ENCODE measurements at places on chromosomes 6 and 20.

DNA sequence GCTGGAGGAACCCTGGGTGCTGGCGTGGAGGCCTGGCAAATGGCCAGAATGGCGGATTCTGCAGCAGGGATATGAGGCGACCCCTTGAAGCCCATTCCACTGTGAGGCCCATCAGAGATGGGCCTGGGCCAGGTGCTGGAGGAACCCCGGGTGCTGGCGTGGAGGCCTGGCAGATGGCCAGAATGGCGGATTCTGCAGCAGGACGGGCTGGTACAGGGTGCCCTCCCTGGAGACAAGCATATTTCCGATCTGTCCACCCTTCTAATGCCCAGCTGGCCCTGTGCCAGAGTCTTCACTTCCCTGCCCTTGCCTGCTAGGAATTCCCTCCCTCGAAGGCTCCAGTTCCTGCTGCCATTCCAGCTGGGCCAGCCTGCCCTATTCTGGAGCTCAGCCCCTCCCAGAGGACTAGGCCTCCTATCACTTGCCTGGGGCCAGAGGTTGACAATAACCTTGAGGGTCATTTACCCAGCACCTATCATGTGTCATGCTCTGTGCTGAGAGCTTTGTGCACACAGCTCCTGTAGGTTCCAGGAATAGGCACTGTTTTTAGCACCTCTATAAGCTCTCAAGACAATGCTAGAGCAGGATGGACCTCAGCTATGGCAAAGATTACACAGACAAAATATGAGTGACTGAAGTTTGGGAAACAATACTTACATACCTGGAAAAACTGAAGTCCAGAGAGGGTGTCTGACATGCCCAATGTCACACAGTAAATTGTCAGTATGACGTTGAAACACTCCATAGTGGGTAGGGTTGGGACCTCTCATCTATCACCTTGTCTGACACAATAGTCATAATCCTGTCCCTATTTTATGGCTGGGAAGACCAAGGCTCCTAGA, 21.4 kb downstream of the SUN5 start:
- DNase-seq, result no peak

DNA sequence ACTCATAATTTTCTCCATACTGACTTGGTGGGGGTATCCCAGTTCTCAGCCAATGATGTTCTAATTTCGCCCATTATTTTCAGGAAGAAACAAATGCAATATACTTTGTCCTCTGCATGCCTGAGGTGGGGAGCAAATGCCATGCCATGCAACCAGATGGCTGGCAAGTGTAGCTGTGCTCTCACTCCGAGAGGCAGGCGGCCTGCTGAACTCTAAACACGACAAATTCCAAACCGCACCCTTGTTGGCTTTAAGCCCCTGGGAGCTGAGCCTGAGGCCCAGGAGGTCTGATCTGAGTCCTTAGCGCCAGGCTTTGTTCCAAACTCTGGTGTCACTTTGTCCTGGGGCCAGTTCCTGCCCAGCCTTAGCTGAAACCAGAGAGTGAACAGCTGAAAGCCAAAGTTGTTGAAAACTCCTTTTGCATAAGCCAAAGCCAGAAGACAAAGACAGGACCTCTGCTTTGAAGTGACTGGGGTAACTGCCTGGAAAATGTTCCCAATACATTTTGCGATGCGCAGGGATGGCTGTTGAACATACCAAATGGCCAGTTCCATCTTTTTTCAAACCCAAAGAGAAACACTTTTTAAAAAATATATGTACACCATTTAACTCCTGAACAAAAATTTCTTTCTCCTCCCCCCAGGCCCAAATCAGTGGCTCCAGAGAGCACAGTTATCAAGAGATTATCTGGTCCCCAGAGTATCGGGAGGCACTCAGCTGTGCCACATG, 46.2 kb downstream of the TTI1 start:
- peak; percentile 92 for DNase-seq

GRCh38 chr6:66662721-66663507, 955.9 kb upstream of the EYS start:
- no peak for DNase-seq

DNA sequence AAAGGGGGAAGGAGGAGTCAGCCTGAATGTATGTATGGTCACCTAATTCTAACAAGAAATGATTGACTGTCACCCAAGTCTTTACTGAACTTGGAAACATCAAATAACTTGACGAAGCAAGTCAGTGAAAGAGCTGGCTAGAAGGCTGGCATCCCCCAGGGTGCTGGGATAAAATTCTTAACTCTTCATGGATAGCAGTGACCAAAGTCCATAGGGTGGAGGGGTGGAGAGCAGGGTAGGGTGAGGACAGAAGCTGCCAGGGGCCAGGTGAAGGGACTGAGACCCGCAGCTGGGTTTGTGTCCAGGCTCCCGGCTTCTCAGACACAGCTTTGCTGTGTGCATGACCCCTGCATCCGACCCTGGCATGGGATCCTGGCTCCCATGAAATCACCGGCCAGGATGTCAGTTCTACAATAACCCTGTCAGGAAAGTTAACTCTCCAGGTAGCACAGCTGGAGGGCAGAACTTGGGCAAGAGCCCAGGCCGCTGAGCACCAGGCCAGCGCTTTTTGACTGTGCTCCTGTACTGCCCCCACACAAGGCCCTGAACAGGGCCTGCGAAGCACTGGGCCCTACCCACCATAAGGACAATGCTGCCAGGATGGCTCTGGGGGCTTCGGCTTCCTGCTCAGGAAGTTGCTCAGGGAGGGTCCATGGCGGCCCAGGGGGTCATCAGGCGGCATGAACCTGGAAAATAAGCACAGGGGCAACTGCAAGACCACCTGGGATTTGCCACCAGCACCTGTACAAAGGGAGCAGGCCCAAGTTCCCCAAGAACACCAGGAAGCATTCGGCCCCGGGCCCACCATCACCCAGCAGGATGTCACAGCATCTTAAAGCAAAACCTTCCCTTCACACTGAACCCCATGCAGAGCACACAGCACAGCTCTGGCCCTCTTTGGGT, 32.5 kb downstream of the ZC3H12D start:
- peak; percentile 59 for DNase-seq

- no peak for DNase-seq
Observed at GRCh38 chr20:36307412-36308325, 1.5 kb downstream of the DLGAP4 start.

- no peak for DNase-seq
Observed at GRCh38 chr6:130420911-130421310, 55.1 kb downstream of the TMEM200A start.

DNA sequence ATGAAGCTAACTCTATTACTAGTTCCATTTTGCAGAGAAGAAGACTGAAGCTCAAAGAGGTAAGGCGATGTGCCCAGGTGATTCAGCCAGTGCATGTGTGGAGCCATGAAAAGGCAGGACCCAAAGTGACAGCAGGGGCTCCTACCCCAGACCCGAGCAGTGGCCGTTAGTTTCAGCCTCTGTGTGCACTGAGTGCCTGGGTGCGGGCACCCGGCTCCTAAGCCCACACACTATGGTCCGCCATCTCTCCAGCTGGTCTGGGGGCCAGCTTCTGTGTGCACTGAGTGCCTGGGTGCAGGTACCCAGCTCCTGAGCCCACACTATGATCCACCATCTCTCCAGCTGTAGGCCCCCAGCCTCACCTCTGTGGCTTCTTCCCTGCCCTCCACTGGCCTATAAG, 123.5 kb upstream of the CST7 start:
- no peak for DNase-seq

- DNase-seq, result no peak
Observed at GRCh38 chr20:3734111-3734843, 1.8 kb downstream of the HSPA12B start.

DNA sequence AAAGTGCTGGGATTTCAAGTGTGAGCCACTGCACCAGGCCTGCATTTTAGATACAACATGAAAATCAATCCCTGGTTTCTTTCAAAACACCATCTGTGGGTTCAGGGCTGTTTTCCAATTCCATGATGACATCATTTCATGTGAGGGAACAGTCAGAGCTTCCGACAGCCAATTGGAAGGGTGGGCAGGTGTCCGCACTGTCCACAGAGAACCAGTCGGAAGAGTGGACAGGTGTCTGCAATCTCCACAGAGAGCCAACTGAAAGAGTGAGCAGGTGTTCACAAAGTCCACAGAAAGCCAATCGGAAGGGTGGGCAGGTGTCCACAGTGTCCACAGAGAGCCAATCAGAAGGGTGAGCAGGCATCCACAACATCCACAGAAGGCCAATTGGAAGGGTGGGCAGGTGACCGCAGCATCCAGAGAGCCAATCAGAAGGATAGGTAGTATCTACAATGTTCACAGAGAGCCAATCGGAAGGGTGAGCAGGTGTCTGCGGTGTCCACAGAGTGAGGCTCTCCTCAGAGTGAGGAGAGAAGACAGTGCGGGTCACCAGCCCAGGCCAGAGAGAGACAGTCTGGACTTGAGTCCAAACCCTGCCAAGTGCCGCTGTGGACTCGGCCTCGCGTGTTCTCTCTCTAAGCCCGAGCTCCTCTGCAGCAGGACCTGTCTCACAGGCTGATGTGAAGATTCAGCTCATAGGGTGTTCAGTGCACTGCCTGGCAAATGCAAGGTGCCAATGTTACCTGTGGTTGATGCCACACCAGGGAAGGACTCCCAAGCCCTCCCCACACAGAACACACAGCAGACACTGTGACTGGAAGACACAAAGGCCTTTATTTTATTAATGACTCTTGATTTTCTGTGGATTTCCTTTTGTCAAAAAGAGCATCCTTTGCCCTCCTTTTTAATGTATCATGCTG, 57.3 kb downstream of the DLL1 start:
- no peak for DNase-seq

DNA sequence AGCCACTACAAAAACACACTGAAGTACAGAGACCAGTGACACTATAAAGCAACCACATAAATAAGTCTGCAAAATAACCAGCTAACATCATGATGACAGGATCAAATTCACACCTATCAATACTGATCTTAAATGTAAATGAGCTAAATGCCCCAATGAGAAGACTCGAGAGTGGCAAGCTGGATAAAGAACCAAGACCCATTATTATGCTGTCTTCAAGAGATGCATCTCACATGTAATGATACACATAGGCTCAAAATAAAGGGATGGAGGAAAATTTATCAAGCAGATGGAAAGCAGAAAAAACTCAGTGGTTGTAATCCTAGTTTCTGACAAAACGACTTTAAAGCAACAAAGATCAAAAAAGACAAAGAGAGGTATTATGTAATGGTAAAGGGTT, 138.1 kb upstream of the PLN start:
- DNase-seq, result no peak

GRCh38 chr6:135600931-135601330, 103.4 kb upstream of the AHI1 start:
- DNase-seq, result no peak

Measured in large intestine (tissue), 12 donors.